ENCODE measurements at places on chromosomes 3 and 15.

- no peak for DNase-seq
Measured at GRCh38 chr3:86388820-86389219, 602.1 kb downstream of the VGLL3 start.

GRCh38 chr3:37183976-37184375 lies 9.6 kb upstream of the LRRFIP2 start:
- no peak for DNase-seq

- DNase-seq, result no peak
Measured at GRCh38 chr3:177340243-177340830, 143.1 kb upstream of the TBL1XR1 start.

DNA sequence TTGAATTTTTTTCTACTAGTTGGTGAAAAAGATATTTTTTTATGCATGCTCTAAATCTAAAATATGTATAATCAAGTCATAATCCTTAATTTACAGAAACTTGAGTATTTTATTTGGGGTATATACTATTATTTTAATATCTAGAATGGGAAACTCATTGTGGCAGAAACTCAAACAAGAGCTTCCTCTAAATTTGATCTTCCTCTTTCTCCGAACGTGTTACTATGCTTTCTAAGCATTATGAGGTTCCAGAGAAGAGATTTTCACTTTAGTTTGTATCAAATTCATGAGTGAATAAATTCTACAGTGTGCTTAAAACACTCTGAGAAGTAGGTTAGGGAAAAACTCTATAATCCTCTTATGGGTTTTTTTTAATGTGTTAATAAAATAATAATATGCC lies 173.1 kb downstream of the POTEB3 start:
- no peak for DNase-seq

GRCh38 chr3:139534455-139534812 lies 5.1 kb downstream of the RBP1 start:
- no peak for DNase-seq

GRCh38 chr3:128679338-128679737 lies 28.7 kb upstream of the RPN1 start:
- no peak for DNase-seq

- no peak for DNase-seq
Measured at GRCh38 chr3:121418182-121418581, 127.6 kb downstream of the POLQ start.

GRCh38 chr15:48473667-48474066 lies 142.4 kb downstream of the DUT start:
- DNase-seq, result no peak

DNA sequence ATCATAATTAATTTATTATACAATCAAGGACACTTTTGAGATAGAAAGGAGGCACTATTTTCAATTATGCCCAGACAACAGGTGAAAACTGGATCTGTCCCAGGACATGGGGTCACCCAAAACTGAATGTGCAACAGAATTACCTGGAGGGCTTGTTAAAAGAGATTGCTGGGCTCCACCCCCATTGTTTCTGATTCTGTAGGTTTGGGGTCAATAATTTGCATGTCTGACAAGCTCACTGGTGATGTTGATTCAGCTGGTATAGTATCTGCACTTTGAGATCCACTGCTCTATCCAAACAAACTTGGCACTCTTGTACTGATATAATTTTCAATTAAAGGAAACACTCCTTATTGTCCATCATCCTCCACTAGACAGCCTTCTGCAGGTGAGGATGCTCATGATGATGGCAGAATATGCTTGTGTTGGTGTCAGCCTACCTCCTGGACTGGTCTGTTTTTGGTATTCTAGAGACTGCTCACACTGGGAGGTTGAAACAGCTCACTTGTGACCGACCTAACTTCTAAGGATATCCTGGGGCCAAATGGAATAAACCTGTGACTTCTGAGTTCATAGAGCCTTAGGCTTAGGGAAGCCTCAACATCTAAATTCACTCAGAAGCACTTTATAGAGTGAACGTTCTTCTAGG lies 2.2 kb downstream of the P2RY14 start:
- DNase-seq, result no peak

- peak; percentile 1 for DNase-seq
Measured at GRCh38 chr3:101932326-101933068, 83.2 kb downstream of the NFKBIZ start.

- no peak for DNase-seq
Measured at GRCh38 chr3:88084097-88084501, 25.0 kb downstream of the ZNF654 start.

- no peak for DNase-seq
Measured at GRCh38 chr15:67224889-67225288, 29.6 kb downstream of the AAGAB start.

GRCh38 chr3:194879126-194879877 lies 193.6 kb downstream of the FAM43A start:
- DNase-seq, result no peak

DNA sequence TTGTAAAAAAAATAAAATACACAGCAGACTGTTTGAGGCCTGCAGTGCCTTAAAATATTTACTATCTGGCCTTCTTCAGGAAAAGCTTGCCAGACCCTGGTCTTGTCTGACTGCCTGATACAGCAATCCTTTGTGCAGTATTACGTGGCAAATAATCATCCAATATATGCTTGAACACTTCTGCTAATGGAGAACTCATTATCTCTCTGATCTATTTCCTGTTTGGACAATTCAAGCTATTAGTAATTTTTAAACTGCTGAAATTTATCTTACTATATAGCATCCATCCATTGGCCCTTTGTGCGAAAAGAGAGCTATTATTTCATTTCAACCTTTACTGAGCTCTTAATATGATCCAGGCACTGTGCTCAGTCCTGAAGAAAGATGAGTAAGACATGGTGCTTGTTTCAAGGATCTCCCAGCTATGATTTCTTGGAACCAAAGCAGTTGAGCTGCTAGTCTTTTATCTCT lies 15.9 kb downstream of the ATG7 start:
- DNase-seq, result no peak

DNA sequence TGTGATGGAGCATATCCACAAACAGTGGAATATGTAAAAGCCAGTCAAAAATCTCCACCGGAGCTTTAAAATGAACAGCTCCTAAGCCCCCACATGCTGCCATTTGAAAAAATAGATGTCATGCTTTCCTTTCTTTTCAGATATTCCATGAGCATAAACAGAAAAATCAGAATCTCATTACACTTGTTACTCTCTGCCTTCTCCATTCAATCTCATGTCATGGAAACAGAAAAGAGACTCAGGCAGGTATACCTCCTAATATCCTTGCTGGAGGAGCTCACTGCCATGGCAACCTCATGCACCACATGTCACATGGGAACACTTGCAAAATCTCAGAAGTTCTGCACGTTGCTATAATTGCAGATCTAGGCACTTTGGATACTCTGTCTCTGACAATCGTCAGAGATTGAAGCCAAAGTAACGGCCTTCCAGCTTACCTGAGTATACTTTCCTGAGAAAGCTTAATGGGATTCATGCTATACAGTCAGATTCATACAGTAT lies 317.0 kb upstream of the ADAMTS9 start:
- DNase-seq, result no peak

GRCh38 chr3:73516631-73517030 lies 108.1 kb downstream of the PDZRN3 start:
- DNase-seq, result peak; percentile 44

GRCh38 chr15:85430406-85431204 lies 50.2 kb downstream of the AKAP13 start:
- no peak for DNase-seq

GRCh38 chr15:92082006-92082843 lies 228.7 kb downstream of the SLCO3A1 start:
- peak; percentile 48 for DNase-seq

DNA sequence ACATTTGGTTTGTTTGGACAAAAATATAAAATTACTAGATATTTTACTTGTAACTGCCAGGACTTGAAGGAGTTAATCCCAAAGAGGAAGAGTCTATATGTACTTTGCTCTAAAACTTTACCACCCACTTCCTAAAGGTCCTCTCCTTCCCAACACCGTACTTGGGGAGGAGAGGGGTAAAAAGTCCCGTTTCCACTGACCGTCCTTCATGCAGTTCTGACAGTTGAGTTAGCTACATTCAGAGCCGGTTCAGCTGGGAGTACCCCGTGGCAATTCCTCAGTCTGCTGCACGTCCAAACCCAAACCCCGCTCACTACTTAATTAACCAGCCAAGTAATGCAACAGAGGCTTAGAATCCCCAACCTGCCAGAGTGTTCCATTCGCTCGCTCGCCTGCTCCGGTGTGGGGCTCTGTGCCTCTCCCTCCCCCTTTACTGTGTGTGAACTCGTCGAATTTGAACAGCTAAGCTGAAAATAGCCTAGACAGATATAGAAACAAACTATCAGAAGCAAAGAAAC lies 519.7 kb downstream of the FOXP1 start:
- no peak for DNase-seq
